ENCODE measurements at places on chromosomes 12 and 14. TPM values are rescaled to one million over a fixed set of nuclear protein-coding genes. Genes with fewer than 3 reads are reported as not detected.

- H3K4me3 ChIP-seq, result peak overlapping the region; percentile 27
- H3K27me3 ChIP-seq, result peaks cover 71% of the 10 kb centered on the region
Observed at GRCh38 chr14:97411938-97412612, 614.9 kb downstream of the VRK1 start.

DNA sequence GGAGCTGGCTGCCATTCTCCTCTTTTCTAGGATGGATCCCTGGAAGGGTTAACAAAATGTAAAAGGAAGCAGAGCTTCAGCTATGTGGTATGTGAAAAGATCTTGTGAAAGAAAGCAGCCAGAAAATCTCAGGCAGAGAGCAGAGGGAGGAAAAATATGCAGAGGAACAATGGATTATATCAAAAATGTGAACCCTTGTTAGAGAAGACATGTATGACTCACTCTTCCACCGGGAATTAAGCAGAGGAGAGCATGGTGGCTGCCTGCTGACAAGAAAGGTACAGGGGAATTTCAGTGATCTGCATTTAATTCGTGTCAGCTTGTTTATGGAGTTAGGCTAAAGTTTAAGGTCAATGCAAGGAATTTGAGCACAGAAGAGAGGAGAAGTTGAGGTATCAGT is 46.3 kb downstream of the KCNA1 start:
- H3K4me1 ChIP-seq, result peaks cover 13% of the 10 kb centered on the region
- DNase-seq, result no peak
- no peak overlapping the region for H3K4me3 ChIP-seq
- no peaks in the 10 kb centered on the region for H3K36me3 ChIP-seq

The PCED1B gene
- total RNA-seq, result 0.25 TPM

DNA sequence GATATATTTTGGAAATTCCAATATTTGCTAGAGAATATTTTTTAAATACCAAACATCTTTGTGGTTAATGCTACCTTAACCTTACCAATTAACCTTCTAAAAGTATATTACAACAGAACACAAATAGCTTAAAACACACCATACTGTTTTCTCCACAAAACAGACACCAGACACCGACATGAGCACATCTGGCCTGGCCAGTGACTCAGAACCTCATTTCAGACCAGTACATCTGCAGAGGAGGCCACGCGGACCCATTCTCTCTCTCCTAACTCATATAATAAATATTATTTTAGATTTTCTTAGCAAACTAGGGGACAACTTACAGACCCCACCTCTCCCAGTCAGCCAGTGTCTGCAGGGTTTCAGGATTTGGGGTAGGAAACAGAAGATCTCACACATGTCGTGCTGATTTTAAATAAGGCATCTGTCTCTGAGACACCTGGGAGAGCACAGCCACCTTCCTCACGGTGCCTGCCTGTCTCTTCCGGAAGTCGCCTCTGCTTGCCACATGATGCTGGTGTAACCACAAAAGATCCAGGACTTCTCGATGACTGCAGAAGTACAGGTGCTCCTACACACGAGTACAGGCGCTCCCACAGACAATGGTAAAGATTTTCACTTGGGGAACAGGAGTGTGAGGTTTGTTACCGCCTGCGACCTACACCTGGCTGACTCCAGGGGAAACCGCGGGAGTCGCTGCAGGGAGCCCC is 9.7 kb upstream of the ANKLE2 start:
- DNase-seq, result no peak
- H3K4me3 ChIP-seq, result no peak overlapping the region
- no peak overlapping the region for H3K27ac ChIP-seq
- H3K27me3 ChIP-seq, result no peaks in the 10 kb centered on the region
- H3K36me3 ChIP-seq, result no peaks in the 10 kb centered on the region
- peaks cover 4% of the 10 kb centered on the region for H3K4me1 ChIP-seq

DNA sequence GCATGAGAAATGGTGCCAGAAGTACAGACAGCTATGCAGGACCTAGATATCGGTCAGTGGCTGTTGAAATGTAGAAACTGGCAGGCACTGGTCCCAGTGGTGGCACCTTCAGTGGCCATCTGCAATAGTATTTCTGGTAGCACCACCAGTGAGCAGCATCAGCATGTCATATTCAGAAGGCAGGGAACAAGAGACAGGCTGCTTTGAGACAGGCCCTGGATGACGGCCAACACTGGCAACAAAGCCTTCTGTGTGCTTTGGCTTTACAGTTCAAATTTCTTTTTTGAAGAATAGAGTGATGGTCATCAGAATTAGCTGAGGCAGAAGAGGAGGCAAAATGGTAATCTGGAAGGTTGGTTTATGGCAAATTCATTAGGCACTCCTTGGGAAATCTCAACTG is 273.4 kb upstream of the SLC16A7 start:
- peaks cover 5% of the 10 kb centered on the region for H3K4me1 ChIP-seq
- peaks cover 11% of the 10 kb centered on the region for H3K27me3 ChIP-seq
- no peak for DNase-seq
- H3K4me3 ChIP-seq, result no peak overlapping the region

DNA sequence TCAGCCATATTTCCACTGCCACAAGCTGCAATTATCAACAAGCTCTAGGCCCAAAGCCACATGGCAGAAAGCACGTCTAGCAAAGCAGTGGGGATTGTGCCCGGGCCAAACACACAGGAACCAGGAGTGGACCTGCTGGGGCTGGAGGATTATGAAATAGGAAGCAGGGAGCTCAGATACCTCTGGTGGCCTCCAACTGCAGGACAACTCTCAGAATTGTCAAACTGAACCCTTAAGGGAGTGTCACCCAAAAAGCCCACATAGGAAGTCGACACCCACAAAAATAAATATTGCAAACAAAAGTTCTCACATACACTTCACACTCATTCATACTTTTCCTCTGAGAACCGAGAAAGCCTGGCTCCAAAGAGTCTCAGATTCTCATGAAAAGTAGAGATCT is 26.1 kb downstream of the KCTD10 start:
- no peak overlapping the region for H3K27ac ChIP-seq
- H3K4me1 ChIP-seq, result no peaks in the 10 kb centered on the region
- no peak for DNase-seq
- no peak overlapping the region for H3K4me3 ChIP-seq
- H3K27me3 ChIP-seq, result no peaks in the 10 kb centered on the region
- no peaks in the 10 kb centered on the region for H3K36me3 ChIP-seq

DNA sequence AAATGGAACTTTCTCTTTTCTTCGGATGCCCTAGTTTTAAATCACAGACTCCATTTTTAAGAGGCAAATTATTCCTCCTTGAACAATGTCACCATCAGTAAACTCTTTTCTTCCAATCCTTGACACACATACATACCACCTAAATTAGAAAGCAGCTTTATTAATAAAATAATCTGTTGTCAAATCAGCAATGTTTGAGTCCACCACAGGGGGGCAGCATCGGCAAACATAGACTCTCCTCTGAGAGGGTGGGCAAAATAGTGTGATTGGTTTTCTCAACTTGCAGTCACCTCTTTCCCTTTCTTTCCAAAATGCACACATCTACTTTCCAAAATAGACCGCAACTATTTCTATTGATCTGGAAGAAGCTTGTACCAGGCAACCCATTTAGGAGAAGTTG is 438.4 kb upstream of the OR4E1 start:
- no peak overlapping the region for H3K4me3 ChIP-seq
- no peak overlapping the region for H3K27ac ChIP-seq
- peaks cover 2% of the 10 kb centered on the region for H3K27me3 ChIP-seq
- no peaks in the 10 kb centered on the region for H3K36me3 ChIP-seq

The PTPN6 gene
- total RNA-seq, result 4.4 TPM

- DNase-seq, result peak; percentile 10
- no peaks in the 10 kb centered on the region for H3K36me3 ChIP-seq
- no peaks in the 10 kb centered on the region for H3K4me1 ChIP-seq
- no peaks in the 10 kb centered on the region for H3K27me3 ChIP-seq
- H3K4me3 ChIP-seq, result no peak overlapping the region
Observed at GRCh38 chr14:65650826-65651225, 238.3 kb downstream of the FUT8 start.

GRCh38 chr12:116964054-116965050 is 53.6 kb downstream of the FBXW8 start:
- H3K27ac ChIP-seq, result no peak overlapping the region
- peaks cover 4% of the 10 kb centered on the region for H3K36me3 ChIP-seq
- no peak overlapping the region for H3K4me3 ChIP-seq
- no peaks in the 10 kb centered on the region for H3K27me3 ChIP-seq

DNA sequence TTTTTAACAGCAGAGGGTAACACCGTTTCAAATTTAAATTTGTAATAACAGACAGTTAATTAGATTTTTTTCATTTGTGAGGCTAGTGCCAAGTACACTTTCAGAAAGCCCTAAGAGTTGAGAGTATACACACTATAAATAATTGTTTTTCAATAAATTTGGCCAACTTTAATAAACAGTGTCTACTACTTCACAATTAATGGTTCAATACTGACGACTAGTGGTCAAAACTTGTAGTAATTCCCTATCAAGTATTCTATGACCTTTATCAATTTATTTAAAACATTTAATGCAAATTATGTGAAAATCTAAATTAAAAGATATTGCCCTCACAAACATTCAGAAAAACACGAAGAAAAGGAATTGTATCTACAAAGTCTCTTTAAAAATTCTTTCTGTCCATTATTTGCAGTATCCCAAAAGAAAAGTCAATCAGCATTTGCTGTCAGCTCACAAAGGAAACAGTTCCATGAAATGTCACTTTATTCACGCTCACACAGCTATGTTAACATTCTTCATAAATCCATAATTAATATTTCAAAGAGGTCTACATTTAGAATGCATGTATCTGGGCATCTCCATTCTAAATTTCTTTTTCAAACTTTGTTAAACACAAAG is 91.2 kb downstream of the CEP128 start:
- no peak overlapping the region for H3K27ac ChIP-seq
- H3K4me3 ChIP-seq, result no peak overlapping the region
- H3K36me3 ChIP-seq, result no peaks in the 10 kb centered on the region

- H3K27ac ChIP-seq, result peak overlapping the region; percentile 62
- H3K36me3 ChIP-seq, result no peaks in the 10 kb centered on the region
- DNase-seq, result no peak
- no peaks in the 10 kb centered on the region for H3K27me3 ChIP-seq
- peaks cover 11% of the 10 kb centered on the region for H3K4me1 ChIP-seq
- H3K4me3 ChIP-seq, result no peak overlapping the region
Observed at GRCh38 chr14:65731933-65732506, 319.5 kb downstream of the FUT8 start.

- no peaks in the 10 kb centered on the region for H3K36me3 ChIP-seq
- H3K4me1 ChIP-seq, result no peaks in the 10 kb centered on the region
- no peak overlapping the region for H3K27ac ChIP-seq
- no peaks in the 10 kb centered on the region for H3K27me3 ChIP-seq
Observed at GRCh38 chr12:95195122-95195521, 22.1 kb downstream of the FGD6 start.

- no peak overlapping the region for H3K4me3 ChIP-seq
- no peaks in the 10 kb centered on the region for H3K36me3 ChIP-seq
- DNase-seq, result no peak
- peaks cover 23% of the 10 kb centered on the region for H3K4me1 ChIP-seq
Observed at GRCh38 chr12:76028571-76029277, 2.9 kb downstream of the PHLDA1 start.

The KRT74 gene
- total RNA-seq, result not detected

The NFATC4 gene
- 95.3 TPM for total RNA-seq
